Hepatic stellate cell (primary cell): ENCODE measurements at places on chromosomes 2 and 18.

DNA sequence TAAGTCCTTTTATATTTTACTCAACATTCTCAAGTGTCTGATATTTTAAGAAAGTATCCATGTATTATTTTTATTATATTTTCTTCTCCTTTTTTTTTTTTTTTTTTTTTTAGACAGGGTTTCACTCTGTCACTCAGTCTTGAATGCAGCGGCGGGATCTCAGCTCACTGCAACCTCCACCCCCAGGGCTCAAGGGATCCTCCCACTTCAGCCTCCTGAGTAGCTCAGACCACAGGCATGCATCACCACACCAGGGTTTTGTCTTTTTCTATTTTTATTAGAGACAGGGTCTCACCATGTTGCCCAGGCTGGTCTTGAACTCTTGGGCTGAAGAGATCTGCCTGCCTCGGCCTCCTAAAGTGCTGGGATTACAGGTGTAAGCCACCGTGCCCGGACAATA is 212.1 kb downstream of the TCF4 start:
- no peak for DNase-seq

GRCh38 chr2:122575076-122575475 is 819.6 kb downstream of the TSN start:
- no peak for DNase-seq

DNA sequence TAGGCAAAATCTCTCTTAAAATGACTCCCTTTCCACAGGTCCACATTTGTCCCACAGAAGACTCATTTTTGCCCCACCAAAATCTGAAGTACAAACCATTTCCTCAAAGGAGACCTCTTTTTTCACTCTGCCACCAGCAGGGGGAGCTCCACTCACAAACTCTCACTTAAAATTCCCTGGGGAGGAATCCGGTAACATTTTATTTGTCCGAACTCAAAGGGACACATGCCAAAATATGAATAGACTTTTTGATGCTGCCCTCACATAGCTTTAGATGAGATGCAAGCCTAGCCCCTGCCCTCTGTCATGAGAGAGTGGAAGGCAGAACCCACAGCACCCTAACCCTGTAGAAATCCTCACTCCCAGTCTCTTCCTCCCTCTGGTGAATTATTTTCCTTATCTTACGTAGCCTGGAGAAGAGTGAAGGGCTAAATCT is 57.1 kb downstream of the RMDN2 start:
- peak; percentile 18 for DNase-seq

DNA sequence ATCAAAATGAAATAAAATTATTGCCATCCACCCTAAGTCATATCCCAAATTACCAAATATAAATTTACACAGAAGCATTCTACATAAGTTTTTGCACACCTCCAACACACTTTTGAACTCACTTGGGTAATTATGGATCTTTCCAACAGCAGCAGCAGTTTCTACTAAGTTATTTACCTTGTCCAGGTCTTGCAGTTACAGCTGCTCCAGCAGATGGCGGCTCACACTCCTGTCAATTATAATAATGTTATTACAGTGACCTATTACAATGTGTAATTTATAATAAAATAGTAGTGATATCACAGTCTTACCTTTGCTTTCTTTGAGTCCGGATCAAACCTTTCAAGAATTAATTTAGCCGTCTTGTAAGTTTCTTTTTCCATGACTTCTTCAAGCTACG is 37.9 kb downstream of the LNPK start:
- DNase-seq: no peak

GRCh38 chr2:38515155-38516074 is 87.3 kb downstream of the HNRNPLL start:
- no peak for DNase-seq

DNA sequence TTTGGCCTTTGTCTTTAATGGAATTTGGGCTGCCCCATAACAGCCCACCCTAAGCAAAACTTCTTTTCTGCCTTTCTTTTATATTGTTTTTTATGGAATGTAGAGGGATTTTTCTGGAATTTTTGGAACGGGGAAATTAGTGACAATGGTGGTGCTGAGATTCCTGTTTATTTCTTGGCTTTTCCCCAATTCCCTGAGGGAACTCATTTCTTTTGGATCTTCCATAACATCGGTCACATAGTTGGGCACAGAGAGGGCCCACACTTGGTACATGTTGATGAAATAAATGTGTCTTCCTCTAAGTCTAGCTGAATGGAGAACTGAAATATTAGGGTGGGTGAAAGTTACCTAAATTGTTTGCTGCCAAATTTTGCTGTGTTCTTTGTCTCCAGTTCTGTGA is 191.6 kb upstream of the TNP1 start:
- DNase-seq: no peak
